Left cardiac atrium (tissue), 4 donors: ENCODE measurements at places on chromosomes 3 and 15.
A peak's percentile ranks its signal among the peaks of the same experiment; 100 is the strongest.

- DNase-seq: no peak
Observed at GRCh38 chr3:148863297-148863696, 1.8 kb upstream of the CPA3 start.

GRCh38 chr3:155316426-155316825, 22.9 kb upstream of the STRIT1 start:
- no peak for DNase-seq

DNA sequence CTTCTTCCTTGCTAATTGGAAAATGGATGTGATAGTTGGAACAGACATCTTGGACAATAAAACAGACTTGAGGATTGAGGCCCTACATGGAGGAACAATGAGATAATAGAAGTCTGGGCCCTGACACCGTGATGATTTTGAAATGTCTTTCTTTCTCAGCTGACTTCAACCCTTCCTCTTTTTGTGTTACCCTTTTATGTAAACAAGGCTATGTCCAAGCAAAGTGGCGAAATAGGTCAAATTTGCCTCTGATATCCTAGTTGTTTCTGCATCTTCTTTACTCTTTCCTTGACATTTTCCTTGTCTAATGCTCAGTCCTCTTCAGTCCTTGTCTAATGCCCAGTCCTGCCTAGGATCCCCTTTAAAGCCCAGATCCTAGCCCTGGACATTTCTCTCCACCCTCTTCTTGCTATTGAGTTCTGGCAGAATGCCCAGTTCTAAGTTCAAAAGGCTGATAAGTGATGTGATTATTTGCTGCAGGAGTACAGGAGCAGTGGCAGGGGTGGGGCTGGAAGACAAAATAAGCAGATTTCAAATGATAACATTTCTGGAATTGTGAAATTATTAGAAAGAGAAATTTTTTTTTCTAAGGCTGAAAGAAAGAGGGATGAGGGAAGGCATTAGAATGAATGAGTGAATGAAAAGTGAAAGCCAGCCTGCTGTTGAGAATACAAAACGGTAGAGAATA, 6.5 kb upstream of the VPS8 start:
- DNase-seq: no peak

DNA sequence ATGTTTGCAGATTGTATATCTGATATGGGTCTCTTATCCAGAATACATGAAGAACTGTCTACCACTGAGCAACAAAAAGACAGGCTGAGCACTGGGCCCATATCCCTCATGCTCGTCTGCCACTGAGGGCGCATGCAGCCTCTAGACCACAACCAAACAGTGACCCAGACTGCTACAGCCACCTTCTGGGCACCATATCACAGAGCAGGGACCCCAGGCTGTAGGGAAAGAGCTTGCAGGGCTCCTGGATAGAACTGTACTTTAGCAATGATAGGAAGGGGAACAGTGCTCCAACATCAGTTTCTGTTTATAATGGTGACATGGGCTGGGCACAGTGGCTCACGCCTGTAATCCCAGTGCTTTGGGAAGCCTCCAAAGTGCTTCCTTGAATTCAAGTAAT, 40.2 kb upstream of the TMEM87A start:
- no peak for DNase-seq

DNA sequence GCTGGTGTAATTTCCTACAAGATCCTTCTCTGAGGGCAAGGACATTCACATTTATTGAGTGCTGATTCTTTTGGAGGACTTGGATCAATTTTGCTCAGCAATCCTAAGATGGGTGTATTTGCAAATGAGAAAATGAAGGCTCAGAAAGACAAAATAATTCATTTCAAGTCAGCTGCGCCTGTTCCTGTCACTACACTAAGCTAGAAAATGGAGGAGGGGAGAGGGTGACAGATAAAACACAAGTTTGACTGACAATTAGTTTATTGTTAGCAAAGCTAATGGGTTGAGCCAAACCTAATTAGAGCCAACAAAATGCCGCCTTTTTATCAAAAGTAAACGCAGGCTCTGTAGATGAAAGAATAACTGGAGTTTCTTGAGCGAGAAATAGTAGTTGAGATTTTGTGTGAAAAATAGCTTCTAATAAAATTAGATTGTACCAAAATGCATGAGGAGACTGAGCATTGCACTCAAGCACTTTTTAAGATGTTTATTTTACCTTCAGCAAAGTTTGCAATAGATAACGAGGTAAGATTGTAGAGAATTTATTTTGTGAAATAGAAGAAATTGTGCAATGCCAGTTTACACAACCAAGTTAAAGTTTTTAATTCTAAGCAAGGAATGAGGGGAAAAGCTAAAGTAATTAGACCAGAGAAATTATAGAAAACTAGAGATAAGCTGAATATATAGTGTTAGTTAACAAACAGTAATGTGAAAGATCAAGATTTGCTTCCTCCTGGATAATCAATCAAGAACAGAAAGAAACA, 39.6 kb upstream of the SECISBP2L start:
- no peak for DNase-seq

DNA sequence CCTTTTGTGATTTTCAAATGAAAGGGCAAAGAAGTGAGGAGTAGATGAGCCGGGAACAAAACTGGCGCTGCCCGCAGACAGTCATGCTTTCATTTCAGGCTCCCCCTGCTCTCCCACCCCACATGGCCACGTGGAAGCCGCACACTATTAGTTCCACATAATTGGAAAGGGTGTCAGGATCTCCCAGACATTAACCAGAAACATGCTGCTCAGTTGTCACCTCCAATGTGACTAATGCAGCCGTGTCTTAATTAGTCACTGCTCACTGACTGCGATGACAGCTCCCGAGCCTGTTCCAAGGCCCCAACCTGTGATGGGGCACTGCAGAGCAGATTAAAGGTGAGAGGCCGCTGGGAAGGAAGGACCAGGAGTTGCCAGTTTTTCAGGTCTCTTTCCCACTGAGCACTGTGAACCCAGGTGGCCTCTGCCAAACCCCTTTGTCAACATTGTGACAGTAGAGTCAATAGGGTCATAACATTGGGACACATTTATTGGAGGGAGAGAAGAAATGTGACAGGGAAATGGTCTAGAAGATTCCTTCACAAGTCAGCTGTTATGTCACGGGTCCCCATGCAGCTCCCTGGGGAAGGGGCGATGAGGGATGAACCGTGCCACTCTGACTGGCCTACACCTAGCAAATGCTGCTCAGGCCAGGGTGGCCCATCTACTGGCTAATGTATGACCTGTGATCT, 38.6 kb upstream of the SFMBT1 start:
- peak; percentile 37 for DNase-seq

DNA sequence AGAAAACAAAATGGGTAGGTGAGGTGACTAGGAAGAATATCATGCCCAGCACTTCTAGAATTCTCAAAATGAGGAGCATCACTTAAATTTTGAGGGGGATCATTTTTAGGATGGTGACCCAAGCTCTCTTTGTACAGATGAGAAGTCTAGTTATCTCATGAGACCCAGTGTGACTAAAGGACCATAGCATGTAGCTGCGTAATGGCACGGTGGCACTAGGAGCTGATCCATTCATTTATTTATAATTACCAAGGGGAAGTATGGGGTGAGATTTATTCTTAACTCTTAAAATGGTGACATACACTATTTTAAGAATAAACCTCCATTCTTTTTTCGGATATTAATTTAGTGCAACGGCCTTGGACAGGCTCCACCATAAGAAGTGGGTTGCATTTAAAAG, 8.3 kb downstream of the IQGAP1 start:
- no peak for DNase-seq

DNA sequence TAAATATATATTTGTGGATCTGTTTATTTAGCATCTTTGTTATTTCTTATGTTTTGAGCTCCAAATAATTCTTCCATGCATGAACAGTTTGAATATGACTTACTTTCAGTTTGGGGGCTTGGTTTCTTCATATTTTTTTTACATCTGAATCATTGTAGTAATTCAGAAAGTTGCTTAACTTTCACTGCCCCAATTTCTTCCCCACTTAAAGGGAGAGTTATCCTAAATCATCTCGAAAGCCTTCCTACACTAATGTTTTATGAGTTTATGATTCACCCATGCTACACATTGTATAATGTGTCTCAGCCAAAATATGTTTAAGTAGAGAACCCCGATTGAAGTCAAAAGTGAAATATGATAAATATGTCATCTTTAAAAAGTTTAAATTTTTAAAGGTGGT, 47.8 kb downstream of the SPRED1 start:
- no peak for DNase-seq

GRCh38 chr3:132785292-132785691, 63.1 kb upstream of the NPHP3 start:
- no peak for DNase-seq

- DNase-seq: no peak
Observed at GRCh38 chr15:68639926-68640600, 61.3 kb downstream of the CORO2B start.

GRCh38 chr3:78726545-78726944, 1041.3 kb downstream of the ROBO1 start:
- no peak for DNase-seq

DNA sequence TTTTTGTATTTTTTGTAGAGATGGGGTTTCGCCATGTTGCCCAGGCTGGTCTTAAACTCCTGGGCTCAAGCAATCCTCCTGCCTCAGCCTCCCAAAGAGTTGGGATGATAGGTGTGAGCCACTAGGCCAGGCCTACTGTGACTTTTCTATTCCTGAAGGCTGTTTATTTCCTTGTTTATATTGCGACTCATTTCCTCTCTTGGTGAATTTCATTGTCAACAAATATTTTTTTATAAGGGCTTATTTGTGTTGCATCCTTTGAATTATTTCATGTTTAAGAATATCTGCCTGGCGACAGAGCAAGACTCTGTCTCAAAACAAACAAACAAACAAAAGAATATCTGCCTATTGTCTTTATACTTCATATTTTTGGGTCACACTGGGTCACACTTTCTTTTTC, 29.4 kb upstream of the MCCC1 start:
- DNase-seq: no peak

DNA sequence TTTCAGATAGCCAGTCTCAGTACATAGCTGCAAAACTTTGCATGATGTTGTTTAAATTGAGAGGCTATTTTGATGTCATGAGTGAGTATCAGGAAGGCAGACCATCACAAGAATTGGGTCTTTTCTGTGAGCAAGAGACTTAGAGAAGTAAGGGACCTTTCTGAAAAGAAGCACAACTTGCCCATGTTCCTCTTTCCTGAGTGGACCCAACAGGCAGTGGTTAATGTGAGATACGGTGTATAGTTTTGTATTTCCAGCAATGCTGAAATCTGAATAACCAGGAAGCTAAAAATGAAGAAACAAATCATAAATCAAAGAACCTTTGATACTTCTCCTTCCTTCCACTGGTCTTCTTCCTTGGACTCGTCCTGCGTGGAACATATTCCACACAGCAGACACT, 25.1 kb downstream of the MCTP2 start:
- no peak for DNase-seq

DNA sequence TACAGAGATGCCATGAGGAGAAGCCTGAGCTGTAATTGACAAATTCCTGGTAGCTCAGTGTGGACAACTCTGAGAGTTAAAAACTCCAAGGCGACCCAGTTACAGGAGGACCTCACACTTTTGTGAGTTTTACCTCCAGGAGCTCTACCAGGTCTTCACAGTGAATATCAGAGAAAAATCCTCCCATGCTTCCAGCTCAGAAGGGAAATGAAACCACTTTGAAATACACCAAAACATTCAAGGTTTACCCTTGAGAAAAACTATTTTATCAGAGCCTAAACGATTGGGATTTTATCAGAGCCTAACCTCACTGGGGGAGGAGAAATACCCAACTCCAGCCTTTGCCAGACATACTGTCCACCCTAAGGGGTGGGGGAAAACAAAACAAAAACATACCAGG, 52.4 kb downstream of the MCCC1 start:
- no peak for DNase-seq

GRCh38 chr3:33911525-33912322, 113.3 kb downstream of the PDCD6IP start:
- no peak for DNase-seq

DNA sequence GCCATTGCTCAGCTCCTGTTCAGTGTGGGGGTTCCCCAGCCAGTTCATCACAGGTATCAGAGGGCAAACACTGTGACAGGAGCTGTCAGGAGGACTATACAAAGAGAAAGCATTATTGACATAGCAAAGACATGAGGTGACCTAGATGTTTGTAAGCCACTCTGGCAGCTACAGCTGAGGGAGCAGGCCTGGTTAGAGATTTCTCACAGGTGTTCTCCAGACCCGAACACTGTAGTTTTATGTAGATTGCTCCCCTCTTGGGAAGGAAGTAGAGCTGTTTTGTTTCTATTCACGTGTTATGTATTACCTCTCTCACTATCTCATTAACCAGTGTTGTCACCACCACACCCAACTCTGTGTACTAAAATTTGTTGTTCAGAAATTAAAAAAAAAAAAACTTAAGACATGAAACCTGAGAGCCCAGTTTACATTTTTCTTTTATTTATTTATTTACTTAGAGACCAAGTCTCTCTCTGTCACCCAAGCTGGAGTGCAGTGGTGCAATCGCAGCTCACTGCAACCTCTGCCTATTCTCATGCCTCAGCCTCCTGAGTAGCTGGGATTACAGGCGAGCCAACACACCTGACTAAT, 123.7 kb downstream of the RBPMS2 start:
- DNase-seq: no peak

DNA sequence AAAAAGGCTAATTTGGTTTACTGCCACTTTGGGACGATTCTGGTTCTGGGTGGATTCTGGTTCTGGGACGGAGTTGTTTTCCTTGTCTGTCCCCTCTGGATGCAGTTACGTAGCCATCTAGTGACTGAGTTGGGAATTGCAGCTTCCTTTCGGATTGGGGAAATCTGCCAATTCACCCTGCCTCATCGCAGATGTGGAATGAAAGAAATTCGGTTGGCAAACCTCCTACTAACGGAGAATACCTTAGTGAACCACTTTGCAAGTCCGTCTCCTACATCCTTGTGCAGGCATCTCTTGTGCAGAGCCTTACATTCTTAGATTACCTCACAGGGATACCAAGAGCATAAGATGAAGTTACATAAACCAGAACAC, 31.5 kb upstream of the AP4E1 start:
- DNase-seq: peak; percentile 58

- no peak for DNase-seq
Observed at GRCh38 chr15:90264671-90265070, 801 bp upstream of the NGRN start.

- no peak for DNase-seq
Observed at GRCh38 chr3:189685291-189685690, 54.1 kb downstream of the TP63 start.

GRCh38 chr3:38829404-38829803, 13.4 kb upstream of the SCN10A start:
- DNase-seq: peak; percentile 43

- DNase-seq: no peak
Observed at GRCh38 chr3:148070041-148070440, 627.7 kb upstream of the AGTR1 start.

DNA sequence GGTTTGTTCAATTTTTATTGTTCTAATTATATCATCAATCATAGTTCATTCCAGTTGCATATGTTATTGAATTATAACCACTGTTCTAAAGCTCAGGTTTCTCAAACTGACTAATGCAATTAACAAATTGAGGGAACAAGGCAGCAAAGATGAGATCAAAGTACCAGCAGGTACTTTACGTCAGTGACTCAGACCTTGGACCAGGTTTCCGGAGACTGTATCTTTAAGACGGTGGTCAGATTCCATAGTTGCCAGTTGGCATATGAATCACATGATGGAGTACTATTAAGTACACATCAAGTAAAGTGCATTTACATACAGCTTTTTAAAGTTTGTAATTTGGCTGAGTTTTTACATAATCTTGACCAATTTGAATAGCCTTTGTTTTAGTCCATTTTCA, 583.6 kb upstream of the ROBO2 start:
- DNase-seq: no peak
